ENCODE measurements at places on chromosomes 6 and 20.
A peak's percentile ranks its signal among the peaks of the same experiment; 100 is the strongest.

DNA sequence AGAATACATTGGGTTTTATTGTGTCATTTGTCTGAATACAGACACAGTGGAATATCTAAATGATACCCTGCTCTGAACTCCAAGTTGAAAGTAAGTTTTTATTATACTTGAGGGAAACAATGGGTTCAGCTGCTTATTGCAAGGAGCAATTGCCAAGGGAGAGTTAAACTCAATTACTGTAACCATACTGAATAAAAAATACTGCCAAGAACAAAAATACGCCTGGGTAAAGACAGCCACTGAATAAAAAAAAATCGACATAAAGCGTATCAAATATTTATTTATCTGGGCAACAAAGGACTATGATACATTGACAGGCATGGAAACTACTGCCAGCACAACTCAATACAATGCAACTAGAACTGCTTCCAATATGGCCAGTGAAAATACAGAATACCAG lies 18.1 kb downstream of the TFAP2A start:
- no peak for DNase-seq

- no peak for DNase-seq
These were observed 6.7 kb downstream of the TTLL2 start for GRCh38 chr6:167331565-167331964.

- no peak for DNase-seq
These were observed 503.7 kb upstream of the SULF2 start for GRCh38 chr20:48288930-48289507.

- no peak for DNase-seq
These were observed 266.2 kb downstream of the LRFN2 start for GRCh38 chr6:40320947-40321346.

DNA sequence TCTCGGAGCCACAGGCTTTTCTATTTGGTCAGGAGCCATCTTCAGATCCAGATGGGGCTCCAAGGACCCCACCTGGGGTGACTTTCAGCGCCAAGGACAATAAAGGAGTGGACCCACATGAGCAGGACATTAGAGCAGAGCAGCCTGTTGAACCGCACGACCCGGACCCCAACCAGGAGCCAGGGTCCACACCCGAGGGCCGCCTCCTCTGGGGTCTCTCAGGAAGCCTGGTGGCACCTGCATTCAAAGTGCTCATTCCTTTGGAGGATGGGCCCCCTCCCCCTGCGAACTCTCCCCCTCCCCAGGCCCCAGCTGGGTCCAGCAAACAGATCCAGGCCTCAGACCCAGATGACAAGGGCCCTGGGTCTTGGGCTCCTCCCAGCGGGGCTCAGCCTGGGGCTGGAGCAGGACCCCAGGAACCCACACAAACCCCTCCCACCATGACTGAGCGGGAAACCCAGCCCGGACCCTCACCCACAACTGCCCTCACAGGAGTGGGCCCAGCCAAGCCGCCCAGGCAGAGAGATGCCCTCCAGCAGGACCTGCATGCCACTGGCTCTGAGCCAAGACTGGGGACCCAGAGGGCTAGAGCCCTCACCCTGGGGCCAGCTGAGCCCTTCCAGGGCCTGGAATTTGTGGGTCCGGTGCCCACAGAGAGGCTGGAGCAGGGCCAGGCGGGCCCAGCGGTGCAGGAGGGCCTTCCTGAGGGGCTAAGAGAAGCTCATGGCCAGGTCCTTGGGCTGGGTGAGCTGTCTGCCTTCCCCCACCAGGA lies 23.9 kb downstream of the RAB44 start:
- no peak for DNase-seq

GRCh38 chr6:2876210-2877056 lies 26.7 kb downstream of the SERPINB9 start:
- DNase-seq = peak; percentile 93

GRCh38 chr6:54053881-54054391 lies 57.3 kb upstream of the MLIP start:
- DNase-seq = peak; percentile 90

DNA sequence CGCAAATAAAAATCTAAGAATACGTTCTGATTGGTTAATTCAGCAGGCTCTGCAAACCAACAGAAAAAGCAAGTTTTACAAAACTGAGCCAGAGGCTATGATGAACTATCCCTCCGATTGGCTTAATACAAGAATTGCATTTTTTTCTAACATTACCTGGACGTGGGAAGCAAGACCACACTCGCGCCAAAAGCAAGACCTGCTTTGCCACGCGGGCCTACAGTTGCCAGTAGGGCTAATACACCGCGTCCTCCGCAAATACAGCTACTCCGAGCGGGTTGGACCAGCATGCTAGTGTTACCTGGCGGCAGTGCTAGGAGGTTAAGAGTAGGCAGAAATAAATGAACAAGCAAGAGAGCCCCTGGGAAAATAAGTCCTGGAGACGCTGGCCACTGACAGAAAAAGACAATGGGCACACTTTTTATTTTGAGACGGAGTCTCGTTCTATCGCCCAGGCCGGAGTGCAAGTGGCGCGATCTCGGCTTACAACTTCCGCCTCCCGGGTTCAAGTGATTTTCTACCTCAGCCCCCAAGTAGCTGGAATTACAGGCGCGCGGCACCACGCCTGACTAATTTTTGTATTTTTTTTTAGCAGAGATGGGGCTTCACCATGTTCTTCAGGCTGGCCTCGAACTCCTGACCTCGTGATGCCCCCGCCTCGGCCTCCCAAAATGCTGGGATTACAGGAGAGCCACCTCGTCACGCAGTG lies 131.9 kb upstream of the BTN3A2 start:
- DNase-seq = no peak

GRCh38 chr6:80543598-80544222 lies 437.2 kb downstream of the BCKDHB start:
- peak; percentile 91 for DNase-seq

DNA sequence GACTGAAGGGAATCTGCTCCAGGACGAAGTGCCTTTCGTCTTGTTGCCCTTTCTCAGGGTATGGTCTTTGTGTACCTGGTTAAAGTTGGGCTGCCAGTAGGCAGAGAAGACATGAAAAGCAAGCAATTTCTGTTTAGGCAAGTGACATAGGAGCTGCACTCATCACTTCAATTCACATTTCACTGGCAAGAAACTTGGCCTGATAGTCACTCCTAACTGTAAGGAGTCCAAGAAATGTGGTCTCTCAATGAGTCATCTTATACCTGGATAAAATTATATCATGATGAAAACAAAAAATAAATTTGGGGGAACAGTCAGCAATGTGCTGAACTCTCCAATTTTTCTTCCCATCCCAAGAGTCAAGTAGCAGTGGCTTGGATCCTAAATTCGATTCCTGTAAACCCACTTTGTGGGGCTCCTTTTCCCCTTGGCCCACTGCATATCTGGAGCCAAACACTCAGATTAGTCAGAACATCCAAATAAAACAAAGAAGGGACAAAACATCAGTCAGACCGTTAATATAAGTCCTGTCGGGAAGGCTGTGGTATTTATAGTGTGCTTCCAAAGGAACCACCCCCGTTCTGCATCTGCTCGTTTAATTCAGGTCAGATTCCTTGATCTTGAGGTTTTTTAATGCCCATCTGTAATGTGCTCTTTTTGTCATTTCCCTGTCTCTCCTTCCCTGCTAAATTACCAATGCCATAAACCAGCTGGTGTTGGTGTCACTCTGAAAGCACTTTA lies 5.0 kb upstream of the GABRR1 start:
- DNase-seq = no peak

- no peak for DNase-seq
These were observed 190.8 kb downstream of the UBE3D start for GRCh38 chr6:82874867-82875266.

DNA sequence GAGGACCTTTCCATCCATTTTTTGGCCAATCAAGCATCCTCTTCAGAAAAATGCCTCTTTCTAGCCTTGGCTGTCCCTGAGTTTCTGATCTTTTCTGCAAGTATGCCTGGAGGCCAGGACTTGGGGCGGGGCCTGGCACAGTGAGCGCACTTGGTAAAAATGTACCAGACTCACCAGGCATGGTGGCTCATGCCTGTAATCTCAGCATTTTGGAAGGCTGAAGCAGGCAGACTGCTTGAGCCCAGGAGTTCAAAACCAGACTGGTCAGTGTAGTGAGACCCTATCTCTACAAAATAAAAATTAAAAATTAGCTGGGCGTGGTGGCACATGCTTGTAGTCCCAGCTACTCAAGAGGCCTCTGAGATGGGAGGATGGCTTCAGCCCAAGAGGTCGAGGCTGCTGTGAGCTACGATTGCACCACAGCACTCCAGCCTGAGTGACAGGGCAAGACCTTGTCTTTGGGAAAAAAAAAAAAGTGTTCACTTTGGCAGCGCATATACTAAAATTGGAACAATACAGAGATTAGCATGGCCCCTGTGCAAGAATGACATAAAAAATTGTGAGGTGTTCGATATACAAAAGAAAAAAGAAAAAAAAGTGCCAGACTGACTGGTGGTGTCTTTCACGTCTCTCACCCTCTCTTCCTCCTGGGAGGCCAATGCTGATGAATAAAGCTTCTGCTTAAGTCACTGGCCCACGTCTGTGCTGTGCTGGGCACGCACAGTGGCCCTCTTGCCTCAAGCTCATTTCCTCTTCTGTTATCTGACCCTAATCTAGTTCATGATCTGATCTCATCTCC lies 18.1 kb upstream of the SLC9A8 start:
- no peak for DNase-seq

DNA sequence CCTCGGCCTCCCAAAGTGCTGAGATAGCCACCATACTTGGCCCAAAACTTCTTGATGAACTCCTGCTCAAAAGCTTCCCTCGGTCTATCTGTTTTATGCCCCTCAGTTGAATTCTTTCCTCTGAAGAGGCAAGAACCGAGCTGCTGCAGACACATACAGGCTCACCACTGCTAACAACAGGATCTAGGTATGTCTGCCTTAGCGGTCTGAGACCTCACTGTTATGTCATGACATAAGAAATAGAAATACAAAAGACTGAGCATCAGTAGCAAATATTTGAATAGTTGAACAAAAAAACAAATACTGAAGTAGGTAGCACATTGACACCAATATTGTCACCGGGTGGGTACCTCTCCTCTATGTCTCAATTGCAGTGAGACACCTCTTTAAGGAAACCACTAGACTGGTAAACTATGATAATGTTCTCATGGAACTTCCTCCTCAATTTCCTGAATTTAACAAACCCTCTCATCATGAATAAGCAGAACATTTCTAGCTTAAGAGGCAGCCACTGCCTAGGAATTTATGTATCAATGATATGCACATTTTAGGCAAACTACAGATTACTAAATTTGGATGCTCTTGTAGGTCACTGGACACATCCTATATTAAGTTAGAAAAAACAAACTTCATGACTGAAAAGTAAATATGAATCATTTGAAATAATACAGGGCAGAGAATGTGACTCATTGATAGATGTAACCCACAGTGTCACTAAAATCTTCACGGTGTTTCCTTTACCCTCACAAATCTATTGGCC lies 9.4 kb upstream of the STXBP5 start:
- DNase-seq = no peak

DNA sequence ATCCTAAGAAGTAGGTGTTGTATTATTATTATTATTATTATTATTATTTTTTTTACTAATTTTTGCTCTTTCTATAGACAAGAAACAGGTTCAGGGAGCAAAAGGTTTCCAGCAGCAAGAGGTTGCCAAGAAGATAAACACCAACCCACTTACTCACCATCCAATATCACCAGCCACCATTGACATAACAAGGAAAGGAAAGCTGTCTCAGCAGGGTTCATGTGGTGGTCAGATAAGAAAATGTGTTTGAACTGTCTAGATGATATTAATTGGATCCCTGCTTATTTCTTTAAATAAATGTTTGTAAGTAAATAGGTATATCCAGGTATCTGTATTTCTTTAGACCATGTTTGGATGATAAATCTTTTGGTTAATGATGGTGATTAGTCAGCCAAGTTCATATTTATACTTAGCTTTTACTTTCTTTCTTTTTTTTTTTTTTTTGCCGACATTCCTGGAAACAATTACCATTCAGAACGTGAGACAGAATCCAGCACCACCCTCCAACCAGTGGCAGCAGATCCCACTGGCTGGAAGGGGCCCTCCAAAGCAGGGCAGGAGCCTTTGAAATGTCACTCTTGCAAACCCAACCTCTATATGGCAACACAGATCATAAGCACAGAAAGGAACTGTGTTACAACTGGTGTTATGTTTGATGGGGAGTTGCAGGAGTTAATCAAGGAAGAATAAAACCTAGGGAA lies 139.2 kb upstream of the ECI2 start:
- peak; percentile 77 for DNase-seq

DNA sequence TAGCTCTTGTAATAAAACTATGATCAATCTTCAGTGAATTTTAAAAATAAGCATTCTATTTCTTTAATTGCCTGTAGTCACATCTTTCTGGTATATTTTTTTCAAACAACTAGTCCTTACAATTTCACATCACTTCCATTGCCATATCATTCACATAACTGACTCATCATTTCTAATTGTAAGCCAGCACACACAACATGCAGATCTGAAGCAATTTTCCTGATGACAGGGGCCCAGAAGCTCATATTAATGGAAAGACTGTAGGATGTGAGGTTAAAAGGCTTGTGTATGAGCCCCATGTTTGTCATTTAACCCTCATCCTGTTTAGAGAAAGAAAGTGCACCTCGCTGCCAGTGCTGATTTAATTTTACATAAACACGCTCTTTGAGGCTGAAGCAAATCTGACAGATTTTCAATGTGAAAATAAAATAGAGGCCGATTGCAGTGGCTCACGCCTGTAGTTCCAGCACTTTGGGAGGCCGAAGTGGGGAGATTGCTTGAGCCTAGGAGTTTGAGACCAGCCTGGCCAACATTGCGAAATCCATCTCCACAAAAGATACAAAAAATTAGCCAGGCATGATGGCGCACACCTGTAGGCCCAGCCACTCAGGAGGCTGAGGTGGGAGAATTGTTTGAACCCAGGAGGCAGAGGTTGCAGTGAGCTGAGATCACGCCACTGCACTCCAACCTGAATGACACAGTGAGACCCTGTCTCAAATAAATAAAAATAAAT lies 40.1 kb upstream of the LTV1 start:
- no peak for DNase-seq

GRCh38 chr6:20024316-20024673 lies 187.1 kb downstream of the ID4 start:
- no peak for DNase-seq

- no peak for DNase-seq
These were observed 152.7 kb downstream of the ANKRD60 start for GRCh38 chr20:58075586-58076345.

- DNase-seq = no peak
These were observed 89.9 kb upstream of the ECI2 start for GRCh38 chr6:4225161-4225872.

DNA sequence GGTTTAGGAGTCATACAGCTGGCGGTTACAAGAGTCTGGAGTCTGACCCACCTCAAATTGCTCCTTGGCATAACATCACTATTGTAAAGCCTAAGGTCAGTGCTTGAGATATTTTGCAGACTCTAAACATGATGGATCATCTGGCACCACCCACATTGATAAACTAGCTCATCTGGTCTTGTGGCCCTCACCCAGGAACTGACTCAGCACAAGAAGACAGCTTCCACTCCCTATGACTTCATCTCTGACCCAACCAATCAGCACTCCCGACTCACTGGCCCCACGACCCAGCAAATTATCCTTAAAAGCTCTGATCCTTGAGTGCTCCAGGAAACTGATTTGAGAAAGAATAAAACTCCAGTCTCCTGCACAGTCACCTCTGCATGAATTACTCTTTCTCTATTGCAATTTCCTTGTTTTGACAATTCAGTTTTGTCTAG lies 115.9 kb downstream of the CD24 start:
- no peak for DNase-seq

Data from brain microvascular endothelial cell (primary cell).